NCI-H774 (cell line): ENCODE measurements at places on chromosomes 4 and X.

- DNase-seq, result no peak
Measured at GRCh38 chr4:95409750-95410149, 139.0 kb downstream of the UNC5C start.

DNA sequence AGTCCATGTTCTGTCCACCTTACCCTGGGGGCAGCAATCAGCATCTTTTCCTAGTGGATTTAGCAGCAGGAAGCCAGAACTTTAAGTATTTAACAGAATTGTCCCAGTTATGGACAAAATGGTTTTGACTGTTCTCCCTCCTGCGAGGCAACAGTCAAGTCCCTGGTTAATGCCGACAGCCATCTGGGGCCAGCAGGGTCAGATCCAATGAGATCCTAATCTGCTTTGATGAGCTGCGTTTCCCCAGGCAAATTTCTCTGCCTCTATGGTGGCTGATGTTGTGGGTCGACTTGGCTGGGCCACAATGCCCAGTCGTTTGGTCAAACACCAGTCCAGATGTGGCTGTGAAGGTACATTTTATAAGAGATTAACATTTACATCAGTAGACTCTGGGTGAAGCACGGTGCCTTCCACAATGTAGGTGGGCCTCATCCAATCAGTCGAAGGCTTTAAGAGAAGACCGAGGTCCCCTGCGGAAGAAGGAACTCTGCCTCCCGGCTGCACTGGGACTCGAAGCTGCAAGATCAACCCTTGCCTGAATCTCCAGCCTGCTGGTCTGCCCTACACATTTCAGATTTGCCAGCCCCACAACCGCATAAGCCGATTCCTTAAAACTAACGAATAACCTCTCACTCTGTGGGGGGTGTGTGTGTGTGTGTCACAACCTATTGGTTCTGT lies 89.0 kb upstream of the C4orf50 start:
- DNase-seq, result no peak

DNA sequence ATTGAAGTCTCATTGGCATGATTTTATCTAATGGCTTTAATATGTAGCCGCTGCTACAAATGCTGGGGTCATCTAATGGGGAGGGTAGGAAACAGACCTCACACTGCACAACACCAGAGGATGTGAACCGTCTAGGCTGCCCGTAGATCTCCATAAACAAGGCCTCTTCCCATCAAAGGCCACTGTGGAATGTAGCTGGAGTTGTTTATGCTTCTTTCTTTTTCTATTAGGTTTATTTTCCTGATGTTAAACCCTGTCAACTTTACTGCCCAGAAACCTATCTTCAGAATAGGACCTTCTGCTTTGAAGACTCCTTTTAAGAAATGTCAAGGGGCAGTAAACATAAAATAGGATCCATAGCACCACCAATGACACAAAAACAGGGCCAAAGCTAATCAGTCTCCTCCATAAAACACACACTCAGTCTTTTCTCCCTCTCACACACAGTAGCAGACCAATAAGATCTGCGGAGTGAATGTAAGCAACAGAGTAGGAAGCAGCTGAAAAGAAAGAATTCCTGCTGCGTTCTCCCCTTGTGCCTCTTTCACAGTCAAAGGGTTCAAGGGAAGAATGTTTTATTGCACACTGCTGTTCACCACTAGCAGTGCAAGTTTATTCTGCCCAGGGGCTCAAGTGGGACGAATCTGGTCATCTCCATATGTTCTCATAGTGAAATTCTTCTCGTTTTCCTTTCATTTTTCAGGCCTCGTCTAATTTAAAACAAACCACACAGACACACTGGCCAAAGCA lies 72.2 kb downstream of the MAML3 start:
- DNase-seq, result no peak

DNA sequence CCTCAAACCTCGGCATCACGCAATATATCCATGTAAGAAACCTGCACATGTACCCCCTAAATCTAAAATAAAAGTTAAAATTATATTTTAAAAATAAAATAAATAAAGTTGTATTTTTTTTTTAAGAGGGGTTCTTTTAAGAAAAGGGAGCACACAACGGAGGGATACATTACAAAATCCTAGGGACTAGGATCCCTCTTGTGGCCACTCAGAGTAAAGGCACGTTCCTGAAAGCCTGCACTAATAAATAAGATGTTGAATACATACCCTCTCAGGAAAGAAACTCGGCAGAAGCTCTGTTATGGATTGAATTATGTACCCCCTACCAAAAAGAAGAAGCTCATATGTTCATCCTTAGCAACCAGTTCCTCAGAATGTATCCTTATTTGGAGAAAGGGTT lies 50.9 kb upstream of the PRDX4 start:
- DNase-seq, result no peak

- no peak for DNase-seq
Measured at GRCh38 chr4:15084780-15085179, 82.5 kb downstream of the CPEB2 start.

DNA sequence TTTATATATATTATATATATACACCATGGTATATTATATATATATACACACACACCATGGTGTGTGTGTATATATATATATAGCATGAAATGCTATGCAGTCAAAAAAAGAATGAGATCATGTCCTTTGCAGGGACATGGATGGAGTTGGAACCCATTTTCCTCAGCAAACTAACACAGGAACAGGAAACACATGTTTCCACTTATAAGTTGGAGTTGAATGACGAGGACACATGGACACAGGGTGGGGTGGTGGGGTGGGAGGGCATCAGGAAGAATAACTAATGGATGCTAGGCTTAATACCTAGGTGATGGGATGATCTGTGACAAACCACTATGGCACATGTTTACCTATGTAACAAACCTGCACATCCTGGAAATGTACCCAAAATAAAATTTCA lies 293.6 kb upstream of the NDST3 start:
- DNase-seq, result no peak

GRCh38 chr4:92387459-92388069 lies 83.8 kb downstream of the GRID2 start:
- DNase-seq, result no peak

DNA sequence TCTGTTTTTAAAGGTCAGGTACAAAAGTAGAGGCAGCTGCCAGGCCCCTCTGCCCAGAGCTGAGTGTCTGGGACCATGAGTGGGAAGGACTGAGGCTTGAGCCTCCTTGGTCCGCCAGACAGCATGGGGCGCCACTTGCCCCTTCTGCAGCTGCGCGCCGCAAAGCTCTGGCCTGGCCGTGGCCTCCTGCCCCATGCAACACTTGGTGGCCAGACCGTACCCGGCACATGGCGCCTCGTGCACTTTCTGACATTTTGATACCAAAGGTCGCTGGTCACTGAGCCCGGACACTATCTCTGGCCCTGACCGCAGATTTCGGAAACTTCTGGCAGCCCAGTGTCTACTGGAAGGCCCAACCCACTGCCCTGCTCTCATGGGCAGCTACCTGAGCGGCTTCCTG lies 18.6 kb downstream of the CLTRN start:
- DNase-seq, result no peak

- no peak for DNase-seq
Measured at GRCh38 chr4:20916106-20916505, 215.8 kb downstream of the PACRGL start.

DNA sequence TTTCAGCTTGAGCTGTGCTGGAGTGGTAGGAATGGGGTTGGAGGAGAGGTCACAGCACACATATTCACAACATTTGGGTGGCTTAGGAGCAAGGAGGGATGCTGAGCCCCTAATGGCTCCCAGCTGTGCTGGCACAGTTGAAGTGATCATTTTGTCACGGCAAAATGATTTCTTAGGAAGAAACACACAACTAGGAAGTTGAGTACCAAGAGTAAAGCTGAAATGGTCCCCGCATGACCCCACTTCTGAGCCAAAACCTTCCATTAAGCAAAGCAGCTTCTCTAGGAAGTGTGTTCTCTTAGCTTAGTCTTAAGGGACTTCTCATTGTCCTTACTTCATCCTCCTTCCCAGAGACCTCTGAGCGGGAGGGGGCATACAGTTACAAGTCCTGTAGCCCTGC lies 12.6 kb downstream of the CAPN6 start:
- DNase-seq, result no peak

DNA sequence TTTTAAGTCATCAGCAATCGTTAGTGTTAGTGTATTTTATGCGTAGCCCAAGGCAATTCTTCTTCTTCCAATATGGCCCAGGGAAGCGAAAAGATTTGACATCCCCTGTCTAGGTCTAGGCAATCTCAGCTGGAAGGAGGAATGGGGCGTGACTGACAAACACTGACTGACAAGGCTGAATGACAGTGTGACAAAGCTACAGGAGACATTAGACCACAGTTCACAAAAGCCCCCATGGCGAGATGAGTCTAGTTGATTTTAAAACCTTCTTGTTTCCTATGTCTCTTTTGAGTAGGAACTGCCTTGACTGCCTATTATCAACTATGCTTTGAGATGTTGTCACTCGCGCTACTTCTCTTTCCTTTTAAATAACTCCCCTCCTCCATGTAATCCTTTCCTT lies 42.3 kb downstream of the QRFPR start:
- no peak for DNase-seq

DNA sequence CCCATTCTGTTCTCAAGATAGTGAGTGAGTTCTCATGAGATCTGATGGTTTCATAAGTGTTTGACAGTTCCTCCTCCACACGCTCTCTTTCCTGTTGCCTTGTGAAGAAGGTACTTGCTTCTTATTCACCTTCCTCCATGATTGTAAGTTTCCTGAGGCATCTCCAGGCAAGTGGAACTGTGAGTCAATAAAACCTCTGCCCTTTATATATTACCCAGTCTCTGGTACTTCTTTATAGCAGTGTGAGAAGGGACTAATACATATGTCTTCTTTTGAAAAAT lies 58.4 kb downstream of the CFAP299 start:
- no peak for DNase-seq

DNA sequence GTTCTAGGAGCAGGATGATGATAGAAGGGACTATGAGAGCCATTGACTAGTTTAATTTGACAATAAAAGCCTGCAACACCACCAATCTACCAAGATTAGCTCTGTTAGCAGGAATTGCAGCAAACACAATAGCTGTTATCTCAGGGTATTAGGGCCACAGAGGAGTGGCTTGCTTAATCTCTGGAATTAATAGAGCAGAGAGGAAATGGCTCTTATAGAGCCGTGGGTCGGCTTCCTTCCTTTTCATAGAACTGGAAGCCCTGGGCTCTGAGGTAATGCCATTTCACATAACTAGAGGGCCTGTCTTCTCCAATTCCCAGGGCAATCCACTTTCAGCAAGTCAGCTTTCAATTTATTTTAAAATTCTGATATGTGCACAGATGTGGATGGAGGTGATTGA lies 83.0 kb downstream of the MAMLD1 start:
- DNase-seq, result no peak

DNA sequence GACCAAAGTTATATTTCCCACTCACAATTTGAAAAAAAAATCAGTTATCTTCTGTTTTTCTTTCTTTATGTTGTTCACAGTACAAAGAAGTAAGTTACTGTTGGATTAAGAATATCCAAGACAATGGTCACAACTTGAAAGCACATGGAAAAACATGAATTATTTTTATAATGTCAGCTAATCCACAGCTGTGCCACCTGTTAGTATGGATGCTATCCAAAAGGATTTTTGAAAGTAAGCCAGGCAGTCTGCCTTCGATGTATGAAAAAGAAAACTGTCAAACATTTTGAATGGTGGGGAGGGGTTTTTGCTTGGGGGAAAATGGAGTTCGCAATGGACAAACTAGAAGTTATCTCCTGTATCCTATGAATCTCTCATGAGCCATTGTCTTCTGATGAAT lies 6.2 kb downstream of the GPM6A start:
- DNase-seq, result no peak

- DNase-seq, result no peak
Measured at GRCh38 chr4:9143421-9144080, 26.7 kb upstream of the FAM90A26 start.

GRCh38 chrX:7085879-7086278 lies 61.6 kb upstream of the STS start:
- no peak for DNase-seq

GRCh38 chr4:73702796-73703287 lies 37.5 kb upstream of the CXCL8 start:
- no peak for DNase-seq

DNA sequence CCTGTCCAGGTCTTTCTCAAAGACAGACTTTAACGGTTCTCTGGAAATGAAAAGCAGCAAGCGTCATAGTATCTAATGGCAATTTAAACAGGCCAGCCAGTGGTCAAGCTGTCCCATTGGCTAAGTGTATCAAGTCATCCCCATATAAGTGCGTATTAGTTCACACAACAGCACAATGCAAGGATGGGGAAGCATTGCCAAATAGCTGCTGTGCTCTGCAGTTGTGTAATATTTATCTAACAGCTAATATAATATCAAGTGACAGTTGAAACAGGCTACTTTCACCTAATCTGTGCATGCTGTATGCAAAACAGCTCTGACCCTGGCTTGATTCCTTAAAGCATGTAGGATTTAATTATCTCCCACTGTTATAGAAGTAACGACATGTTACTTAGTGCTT lies 134.8 kb upstream of the PPARGC1A start:
- DNase-seq, result no peak

GRCh38 chr4:174734181-174734580 lies 94.9 kb downstream of the GLRA3 start:
- DNase-seq, result no peak

GRCh38 chr4:72312032-72312650 lies 256.9 kb downstream of the ADAMTS3 start:
- no peak for DNase-seq

- no peak for DNase-seq
Measured at GRCh38 chr4:96473246-96473645, 633.4 kb downstream of the PDHA2 start.

DNA sequence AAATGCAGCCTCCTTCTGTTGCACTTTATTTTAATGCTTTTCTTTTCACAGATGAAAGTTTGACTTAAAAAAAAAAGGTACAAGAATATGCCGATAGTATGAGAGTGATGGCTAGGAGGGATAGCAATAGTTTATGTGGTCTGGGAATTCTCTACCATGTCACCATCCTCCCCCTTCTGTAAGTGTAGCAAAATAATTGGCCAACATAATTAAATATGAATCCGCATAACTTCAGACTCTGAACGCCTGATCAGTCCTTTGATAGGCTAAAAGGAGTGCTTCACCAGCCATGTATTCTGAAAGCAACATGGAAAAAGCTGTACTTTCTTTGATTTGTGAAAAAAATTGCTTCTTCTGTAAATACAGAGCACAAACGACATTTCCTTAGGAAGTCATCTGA lies 95.7 kb upstream of the TTC29 start:
- DNase-seq, result no peak

- no peak for DNase-seq
Measured at GRCh38 chr4:150943818-150944217, 71.3 kb downstream of the LRBA start.

DNA sequence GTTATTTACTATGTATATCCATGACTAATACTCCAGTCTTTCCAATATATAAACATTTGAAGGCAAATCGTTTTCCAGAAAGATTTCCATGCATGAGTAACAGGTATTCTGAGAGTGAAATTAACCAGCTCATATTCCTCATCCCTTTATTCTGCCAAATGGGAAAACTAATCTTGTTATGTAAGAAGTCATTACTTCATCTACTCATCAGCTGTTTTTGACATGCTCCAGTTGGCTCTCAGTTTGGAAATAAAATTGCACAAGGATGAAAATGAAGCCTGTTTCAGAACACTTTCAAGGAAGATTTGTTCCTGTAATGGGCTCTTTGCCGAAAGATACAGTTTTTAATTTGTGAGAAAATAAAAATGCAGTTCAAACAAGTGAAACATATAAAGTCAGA lies 121.9 kb downstream of the KCTD8 start:
- no peak for DNase-seq

- DNase-seq, result peak; percentile 56
Measured at GRCh38 chr4:161799710-161800109, 364.1 kb downstream of the FSTL5 start.
